ENCODE measurements at places on chromosomes 3 and 15.

DNA sequence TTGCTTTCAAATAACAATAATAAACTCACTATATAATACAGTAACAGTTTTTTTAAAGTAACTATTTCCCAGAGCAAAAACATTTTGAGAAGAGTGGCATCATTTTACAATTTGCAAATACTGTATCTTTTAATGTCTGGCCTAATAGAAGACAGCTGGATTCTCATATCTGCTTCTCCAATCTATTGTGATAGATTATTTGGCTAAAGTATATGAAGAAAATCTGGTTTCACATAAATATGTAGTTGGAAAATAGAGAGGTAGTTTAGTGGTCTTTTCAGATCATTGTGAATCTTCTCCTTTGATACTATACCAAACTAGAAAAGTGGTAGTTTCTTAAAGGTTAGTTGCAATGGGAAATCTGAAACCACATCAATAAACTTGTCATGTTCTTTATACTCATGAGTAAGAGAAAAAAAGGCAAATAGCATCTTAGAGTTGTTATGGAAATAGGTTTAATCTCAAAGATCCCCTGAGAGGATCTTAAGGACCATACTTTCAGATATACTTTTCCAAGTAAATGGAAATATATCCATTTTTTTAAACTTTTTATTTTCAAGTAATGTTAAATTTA, 124.8 kb upstream of the NR2E3 start:
- no peak for DNase-seq

- DNase-seq: no peak
These were observed 91.9 kb upstream of the THBS1 start for GRCh38 chr15:39488961-39489360.

DNA sequence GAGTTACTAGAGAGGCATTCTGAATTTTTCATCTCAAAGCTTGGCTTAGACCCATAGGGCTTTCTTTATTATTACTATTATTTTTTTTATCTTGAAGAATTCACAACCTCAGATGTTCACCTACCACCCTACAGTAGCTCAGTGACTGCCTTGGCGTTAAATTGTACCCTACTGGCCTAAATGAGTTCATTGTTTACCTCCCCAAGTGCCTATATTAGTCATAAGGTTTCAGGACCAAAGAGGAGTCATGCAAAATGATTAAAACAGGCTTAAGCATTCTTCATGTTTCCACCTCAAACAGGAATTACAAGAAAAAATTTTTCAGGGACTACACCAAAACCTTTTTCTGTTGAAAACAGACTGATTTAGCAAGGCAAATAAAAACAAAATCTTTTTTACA, 751.5 kb downstream of the SQOR start:
- DNase-seq: no peak

DNA sequence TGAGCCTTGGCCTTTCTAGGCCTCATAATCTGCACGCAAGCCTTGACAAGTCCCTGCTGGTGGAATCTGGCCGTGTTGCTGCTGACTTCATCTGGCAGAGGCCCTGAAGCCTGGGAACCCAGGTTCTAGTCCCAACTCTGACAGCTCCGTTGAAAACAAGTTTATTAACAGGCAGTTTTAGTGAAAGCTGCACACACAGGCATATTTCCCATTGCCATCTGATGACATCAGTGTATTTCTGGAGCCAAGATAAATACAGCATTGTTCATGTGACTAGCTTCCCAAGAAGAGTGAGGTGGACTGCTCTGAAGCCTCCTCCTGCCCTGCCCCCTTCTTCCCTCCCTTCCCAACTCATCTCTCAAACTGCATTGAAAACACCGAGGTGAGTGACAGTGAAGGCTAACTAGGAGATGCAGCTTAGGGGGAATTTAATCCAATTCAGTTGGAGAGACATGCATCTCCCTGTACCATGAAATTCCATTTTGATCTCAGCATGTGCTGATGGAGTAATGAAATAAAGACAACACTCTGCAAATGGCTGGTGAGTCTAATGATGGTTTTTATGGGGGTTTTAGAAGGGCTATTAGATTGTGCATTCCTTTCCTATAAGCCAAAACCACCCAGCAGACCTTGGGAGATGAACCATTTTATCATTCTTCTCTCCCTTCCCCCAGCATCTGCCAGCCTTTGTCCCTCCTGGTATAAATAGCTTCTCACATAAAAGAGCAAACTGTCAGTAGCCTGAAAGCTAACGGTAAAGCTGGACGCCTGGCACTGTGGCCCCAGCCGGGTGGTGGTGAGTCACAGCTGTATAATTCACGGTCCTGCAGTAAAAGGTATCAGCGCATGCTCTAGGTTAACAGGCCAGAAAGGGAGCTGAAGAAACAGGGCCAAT, 38.0 kb downstream of the PRICKLE2 start:
- DNase-seq: no peak

- no peak for DNase-seq
These were observed 72.0 kb downstream of the FSIP1 start for GRCh38 chr15:39710681-39711080.

DNA sequence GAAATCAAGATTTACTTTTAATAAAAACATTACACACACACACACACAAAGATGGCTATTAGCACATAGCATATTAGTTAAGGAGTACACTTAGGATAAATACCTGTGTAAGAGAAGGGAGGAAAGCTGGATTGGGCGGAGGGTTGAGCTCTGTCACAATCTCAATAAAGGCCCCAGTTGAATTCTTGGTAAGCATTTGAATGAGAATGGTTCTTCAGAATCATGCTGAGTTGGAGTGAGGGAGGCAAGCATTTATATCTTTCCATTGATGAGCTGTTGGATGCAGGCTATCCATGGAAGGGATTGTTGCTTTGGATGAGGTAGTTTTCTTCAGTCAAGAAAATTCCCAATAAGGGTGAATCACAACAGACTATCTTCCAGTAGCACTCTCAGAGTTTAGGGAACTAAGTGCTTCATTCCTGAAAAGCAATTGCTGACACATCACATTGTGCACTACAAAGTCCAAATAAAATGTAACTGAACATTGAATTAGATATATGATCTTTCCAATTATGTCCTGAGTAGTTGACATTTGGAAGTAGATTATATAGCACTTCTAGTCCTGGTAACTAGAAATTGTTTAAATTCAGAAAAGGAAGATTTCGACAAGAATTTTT, 95.7 kb downstream of the SUCNR1 start:
- DNase-seq: no peak

GRCh38 chr15:101489599-101490407, at the start of gene PCSK6:
Gene PCSK6 (minus strand): TSS chr15:101489707. CDS start chr15:101489670, 37 bp downstream.
- no peak for DNase-seq

DNA sequence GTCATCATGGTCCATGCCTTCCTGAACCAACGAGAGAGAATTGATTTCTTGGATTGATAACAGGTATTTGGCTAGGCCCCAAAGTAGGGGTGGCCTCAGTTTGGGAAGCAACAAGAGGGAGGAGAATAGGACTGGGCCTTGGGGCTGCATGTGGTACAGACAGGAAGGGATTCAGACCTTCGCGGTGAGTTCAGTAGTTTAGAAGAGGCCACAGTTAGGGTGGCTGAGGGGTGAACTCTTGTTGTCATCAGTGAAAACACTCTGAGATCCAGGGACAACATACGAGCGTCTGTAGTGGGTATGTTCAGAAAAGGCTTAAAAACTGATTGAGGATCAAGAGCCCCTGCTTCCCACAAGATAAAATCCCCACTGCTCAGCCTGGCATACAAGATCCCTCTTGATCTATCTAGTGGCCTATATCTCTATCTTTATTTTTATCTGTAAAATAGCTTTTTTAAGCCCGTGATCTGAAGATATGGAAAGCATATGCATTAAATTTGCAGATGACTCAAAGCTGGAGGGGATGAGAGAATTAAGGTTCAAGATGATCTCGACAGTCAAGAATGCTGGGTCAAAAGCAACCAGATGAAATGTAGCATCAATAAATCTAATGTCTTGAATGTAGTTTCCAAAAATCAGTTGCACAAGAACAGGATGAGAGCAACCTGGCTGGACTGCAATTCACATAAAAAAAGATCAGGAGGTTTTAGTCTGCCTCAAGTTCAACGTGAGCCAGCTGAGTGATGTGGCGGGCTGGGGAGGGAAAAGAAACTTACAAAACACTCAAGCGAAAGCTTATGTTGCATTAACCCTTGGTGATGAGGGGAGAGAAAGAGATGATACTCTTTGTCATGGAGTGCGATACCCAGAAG, 221.1 kb upstream of the TLE3 start:
- no peak for DNase-seq

GRCh38 chr3:158770741-158771350, 31.0 kb upstream of the MFSD1 start:
- no peak for DNase-seq

GRCh38 chr3:138786788-138787271, 47.9 kb downstream of the PIK3CB start:
- DNase-seq: no peak

DNA sequence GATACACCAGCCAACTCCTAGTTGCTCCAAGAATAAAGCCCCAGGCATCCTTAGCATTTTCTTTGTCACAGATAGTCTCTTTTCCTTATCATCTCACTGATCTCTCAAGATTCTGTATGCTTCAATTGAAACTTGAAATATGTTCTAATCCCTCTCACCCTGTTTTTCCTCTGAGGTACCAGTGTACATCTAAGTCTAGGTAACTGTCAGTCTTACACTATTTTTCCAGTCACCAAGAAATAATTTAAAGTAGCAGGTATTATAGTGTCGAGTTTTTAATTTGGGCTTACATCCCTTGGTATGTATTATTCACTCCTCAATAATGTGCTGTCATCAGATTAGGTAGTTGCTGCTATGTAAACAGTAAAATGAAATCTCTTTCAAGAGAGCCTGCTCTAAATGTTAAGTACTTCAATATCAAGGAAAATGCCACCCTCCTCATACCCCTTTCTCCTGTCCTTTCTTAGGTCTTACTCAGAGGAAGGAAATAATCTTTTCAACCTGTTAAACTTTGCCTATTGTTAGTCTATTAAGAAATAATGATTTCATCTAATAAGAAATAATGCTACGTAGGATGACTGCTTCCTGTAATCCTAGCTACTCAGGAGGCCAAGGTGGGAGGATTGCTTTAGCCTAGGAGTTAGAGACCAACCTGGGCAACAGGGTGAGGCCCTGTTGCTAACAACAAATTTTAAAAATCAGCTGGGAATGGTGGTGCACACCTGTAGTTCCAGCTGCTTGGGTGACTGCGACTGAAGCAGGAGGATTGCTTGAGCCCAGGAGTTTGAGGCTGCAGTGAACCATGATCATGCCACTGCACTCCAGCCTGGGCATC, 39.8 kb downstream of the TSC22D2 start:
- no peak for DNase-seq

- no peak for DNase-seq
These were observed 70.8 kb downstream of the TMCC1 start for GRCh38 chr3:129822679-129823078.

DNA sequence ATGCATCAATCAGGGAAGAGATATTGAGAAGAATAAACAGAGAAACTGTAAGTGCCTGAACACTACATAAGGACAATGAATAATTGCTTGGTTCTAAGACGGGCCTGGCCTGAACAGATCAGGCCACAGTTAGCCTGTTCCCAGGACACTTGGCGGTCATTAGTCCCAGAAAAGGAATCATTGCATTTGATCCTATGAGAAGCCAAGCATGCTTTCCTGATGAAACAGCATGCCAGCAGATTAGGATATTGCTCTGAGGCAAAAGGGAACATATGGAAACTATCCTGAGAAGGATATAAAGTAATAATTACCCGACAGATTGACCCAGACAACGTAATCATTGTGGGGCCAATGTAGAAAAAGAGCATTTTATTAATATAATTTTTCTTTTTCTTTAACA, 51.9 kb downstream of the STRIT1 start:
- DNase-seq: no peak

DNA sequence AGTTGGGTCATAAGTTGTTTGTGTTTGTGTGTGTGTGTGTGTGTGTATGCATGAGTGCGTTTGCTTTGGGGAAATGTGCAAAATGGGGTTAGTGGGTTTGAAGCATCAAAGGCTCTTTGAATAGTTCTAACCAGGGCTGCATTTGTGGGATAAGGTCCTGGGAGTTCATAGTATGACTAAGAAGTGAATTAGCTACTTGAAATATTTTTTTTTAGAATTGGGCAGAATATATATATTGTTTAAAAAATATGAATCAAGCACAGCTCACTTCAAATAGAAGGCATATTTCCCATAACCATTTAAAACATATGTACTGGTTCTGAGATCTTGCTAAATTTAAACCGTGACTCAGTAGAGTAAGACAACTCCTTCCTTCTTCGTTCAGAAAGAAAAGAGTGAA, 43.1 kb downstream of the IGF2BP2 start:
- DNase-seq: no peak

- DNase-seq: no peak
These were observed 9.2 kb upstream of the WDR49 start for GRCh38 chr3:167662919-167663400.

DNA sequence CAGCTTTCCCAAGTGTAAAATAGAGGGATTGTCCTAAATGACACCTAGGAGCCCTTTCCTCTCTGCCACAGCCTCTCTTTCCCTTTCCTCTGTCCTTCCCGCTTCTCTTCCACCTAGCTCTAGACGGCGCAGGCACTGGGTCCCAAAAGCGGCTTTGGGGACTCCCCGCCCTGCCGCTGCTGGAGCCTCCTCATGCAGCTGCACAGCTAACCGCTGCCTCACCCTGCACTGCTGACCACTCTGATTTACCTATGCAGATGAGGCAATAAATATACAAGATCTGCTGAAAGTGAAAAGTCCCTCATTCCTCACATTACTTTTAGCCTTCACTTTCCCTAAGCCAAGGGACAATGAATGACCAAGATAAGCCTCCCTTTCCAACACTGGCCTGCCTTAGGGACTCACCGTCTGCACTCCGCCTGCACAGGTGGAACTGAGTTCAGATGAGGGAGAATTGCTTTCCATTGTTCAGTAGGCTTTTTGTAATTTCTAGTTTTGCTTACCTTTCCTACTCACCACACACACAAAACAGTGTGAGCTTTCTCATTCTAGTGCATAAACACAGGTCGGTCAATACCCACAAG, 197.5 kb upstream of the BCL6 start:
- DNase-seq: no peak

GRCh38 chr3:65401359-65402305, 637.1 kb downstream of the MAGI1 start:
- DNase-seq: no peak

DNA sequence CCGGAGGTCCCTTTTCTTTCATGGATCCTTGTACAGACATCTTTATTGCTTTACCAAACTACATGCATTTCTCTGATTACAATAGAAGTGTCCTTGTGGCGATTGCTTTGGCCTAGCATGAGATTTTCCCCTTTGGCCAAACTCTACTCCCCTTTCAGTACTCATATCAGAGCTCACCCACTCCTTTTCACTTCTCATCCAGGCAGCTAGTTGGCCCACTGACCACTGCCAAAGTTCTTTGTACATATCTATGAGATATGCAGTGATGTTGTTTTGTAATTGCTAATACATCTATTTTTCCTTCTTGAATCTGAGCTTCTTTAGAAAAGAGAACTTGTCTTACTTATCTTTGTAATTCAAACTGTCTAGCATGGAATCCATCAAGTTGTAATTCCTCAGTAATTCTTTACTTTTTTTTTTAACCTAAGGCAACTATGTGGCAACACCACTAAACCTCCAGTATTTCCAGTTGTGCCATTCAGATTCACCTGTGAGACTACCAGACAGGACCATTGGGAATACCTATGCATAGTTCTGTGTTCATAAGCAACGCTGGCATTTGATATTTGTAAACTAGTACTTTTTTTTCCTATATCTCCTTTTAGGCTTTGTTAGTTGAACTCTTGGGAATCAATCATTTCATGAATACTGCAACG, 39.2 kb downstream of the AADACL2 start:
- DNase-seq: no peak
